Choroid plexus epithelial cell (primary cell): ENCODE measurements at places on chromosomes 11 and 22.

- no peak for DNase-seq
Measured at GRCh38 chr11:118124929-118125535, 27.6 kb downstream of the SCN4B start.

DNA sequence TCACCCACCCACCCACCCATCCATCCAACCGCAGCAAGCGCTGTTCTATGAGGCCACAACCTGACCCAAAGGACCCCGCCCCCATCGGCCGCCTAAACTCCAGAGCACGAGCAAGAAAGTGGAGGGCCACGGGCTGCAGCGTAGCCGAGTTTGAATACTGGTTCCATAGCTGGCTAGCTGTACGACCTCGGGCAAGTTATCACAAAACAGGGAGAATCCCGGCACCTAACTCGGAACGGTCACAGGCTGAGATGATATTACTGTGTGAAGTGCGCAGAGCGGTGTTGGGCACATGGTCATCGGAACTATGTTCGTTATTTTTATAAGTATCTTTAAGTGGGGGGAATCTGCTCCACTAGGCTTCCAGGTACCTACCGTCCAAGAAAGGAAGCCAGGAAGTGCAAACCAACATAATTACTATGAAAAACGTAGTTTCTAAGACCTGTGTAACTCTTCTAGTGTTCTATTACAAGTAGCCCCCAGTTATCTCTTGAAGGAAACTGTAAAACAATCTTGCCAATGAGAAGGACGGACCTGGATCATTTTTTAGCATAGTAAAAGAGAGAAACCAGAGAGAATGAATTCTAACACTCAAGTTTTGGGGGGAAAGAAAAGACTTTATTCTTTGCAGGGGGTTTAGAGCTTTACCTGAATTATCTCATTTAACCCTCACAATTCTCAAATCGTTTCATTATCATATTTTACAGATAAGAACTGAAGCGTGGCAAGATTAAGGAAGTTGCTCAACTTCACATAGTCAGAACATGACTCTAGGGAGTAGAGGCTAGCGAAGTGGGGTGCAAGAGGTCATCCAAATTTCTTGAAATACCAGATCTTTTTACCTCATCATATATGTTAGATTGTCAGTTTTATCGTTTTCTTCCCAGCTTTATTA lies 663 bp upstream of the BUD13 start:
- DNase-seq: peak; percentile 11

DNA sequence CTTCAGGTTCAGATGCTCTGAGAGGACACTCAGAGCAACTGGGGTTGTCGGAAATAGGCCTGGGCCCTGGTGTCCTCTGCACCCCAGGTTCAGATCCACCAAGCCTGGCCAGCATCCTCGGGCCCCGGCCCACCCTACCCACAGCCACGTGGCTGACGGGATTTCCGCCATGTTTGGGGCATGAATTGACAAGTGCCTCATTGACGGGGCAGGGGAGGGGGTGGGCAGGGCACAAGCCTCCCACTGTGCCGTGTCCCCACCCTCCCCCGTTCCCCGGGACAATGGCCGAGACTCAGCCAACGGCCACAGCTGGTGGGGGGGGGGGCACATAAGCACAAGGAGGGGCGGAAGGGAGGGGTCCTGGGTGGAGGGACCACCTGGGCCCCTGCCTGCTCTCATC lies 8.5 kb downstream of the MYRF start:
- DNase-seq: no peak

DNA sequence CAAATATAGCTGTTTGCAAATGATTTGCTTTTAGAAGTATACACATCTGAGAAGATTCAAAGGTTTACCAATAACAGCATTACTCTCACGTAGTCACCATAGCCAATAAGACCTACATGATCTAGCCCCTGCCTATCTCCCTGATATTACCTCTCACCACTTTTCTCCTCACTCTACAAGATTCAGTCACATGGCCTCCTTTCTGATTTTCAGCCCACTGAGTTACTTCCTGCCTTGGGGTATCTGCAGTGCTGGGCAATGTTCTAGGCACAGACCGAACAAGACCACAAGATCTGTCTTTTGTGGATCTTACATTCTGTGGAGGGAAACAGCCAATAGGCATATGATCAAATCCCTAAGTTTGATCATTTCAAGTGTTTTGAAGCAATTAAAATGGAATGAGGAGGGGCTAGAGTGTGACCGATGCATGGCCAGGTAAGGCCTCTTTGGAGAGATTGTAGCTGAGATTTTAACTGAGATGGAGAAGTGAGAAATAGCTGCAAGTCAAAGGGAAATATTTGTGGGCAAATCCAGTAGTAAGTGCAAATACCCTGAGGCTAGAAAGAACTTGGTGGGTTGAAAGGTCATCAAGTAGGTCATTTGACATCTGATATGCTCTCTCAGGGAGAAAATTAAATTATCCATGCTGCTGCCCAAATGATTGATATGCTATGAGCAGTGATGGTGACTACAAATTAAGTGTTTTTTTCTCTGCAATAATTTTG lies 43.1 kb downstream of the ARL14EP start:
- no peak for DNase-seq

DNA sequence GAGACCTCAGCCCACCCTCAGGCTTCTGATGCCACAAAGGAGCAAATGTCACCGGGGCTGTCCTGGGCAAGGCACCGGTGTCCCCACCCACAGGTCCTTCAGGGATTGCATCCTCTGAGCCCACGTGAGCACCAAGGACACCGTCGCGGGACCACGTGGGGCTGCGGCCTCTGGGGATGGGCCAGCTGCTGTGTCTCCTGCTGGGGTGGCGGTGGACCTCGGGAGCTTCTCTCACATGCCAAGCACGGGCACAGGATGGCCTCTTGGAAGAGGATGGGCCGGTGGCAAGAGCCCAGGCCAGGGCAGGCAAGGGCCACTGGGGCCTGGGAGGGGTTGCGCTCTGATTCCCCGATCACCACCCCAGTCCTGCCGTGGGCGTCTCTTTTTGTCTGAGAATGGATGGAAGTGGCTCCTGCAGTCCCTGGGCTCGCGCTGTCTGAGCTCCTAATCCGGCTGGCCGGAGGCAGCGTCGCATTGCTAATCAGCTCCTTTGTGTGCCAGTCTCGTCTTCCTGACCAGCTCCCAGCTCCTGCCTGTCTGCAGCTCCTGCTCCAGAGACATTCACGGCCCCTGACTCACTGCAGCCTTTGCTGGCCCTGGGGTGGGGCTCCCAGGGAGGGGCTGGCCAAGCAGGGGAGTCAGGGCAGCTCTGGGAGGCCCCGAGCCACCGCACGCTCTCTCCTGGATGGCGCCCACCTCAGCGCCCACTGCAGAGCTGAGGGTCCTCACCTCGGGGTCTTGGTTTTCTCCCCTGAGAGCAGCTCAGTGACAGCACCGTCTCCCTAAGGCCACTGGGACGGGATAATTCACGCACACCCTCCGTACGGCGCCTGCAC lies 146.7 kb downstream of the CTTN start:
- no peak for DNase-seq

- no peak for DNase-seq
Measured at GRCh38 chr22:38249803-38250642, 22.8 kb downstream of the TMEM184B start.

- DNase-seq: peak; percentile 80
Measured at GRCh38 chr11:17208257-17208999, 642 bp upstream of the PIK3C2A start.

DNA sequence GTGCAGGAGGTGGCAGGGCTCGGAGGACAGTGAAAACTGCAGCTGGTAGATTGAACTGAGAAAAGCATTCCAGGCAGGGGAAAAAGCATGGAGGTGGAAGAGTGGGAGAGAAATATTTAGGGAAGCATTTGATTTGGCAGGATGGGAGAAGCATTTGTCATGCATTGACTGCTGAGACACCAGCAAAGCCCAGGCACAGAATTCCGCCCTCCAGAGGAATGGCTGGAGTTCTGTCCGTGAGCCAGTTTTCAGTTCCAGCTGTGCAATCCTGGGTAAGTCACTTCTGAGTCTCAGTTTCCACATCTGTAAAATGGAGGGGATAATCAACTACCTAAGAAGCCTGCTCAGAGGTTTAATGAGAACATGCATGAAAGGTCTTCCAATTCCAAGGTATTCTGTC lies 4.3 kb upstream of the TSKU start:
- no peak for DNase-seq

DNA sequence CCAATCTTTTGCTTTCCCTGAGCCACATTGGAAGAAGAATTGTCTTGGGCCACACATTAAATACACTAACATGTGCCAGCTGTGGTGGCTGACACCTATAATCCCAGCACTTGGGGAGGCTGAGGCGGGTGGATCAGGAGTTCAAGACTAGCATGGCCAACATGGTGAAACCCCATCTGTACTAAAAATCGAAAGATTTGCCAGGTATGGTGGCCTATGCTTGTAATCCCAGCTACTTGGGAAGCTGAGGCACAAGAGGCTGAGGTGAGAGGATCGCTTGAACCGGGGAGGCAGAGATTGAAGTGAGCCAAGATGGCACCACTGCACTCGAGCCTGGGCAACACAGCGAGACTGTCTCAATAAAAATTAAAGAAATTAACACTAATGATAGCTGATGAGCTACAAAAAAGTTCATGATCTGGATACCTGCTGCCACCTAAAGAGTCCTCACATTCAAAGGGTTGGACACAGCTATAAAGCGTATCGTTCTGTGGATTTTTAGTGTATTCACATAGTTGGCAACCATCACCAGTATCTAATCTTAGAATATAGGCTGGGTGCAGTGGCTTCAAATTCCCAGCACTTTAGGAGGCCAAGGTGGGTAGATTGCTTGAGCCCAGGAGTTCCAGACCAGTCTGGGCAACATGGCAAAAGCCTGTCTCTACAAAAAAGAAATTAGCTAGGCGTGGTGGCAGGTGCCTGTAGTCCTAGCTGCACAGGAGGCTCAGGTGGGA lies 3.4 kb upstream of the LDHC start:
- DNase-seq: no peak

DNA sequence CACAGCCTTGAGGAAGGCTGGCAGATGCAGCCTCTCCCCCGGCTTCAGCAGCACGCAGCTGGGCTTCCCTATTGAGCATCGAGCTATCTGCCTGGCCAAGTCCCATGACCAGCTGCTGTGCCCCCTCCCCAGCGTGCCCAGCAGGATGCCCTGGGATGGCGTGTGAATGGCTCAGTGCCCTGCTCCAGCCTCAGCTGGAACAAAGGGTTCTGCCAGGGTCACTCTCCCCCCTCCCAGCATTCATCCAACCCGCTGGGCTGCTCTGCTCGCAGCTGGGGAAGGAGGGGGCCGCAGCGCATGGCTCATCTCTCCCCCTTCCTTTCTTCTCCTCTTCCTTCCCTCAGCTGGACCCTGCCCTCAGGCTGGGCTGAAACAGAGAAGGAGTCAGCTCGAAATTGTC lies 14.5 kb downstream of the LRP4 start:
- peak; percentile 34 for DNase-seq

GRCh38 chr11:27719546-27719925 lies 19.3 kb upstream of the BDNF start:
- no peak for DNase-seq

DNA sequence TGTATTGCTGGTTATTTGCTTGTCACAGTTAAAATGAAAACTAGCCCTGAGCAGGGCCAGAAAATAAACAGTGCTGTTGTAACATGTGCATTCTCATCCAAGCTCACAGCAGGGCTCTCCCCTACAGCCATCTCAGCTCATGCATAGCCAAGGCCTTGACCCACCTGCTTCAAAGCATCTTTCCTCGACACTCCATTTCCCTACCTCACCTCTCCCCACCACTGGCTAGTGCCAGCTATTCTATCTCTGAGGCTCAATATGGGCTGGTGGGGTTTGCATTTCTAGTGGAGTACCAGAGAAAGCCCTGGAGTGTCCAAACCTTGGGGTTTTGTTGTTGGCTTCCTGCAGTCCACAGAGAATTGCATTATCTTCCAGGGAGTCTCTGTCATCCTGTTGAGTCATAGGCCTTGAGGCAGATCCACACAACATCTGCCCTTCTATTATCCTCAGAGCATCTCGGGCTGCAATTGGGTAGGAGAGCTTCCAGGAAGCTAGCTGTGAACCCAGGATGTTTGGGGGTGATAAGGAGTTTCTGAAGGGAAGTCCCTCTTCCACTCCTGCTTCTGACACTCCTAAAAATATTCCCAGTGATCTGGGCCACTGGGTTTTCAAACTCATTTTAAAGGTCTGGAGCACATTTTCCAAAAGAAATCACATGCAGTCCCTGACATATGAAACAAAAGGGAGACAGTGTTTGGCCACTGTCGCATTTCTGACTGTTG lies 36.1 kb upstream of the AMOTL1 start:
- DNase-seq: peak; percentile 86

GRCh38 chr22:22058633-22059290 lies 76.2 kb upstream of the TOP3B start:
- DNase-seq: no peak

DNA sequence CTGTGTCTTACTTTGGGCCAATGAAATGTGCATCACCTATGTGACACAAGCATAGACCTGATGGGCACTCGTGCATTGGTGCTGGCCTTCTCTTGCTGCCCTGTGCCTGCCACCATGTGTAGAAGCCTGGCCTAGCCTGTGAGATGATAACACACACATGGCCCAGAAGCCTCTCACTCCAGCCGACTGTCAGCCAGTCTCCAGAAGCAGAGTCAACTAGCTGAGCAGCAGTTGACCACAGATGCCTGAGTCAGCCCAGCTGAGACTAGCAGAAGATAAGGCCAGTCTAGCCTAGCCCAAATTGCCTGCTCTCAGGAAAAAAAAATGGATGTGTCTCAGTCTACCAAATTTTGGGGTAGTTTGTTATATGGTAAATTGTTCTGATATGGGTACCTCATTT lies 46.2 kb downstream of the CSNK2A3 start:
- peak; percentile 7 for DNase-seq
